CD4-positive, CD25-positive, alpha-beta regulatory T cell (primary cell): ENCODE measurements at places on chromosomes 11 and 22. TPM values are rescaled to one million over a fixed set of nuclear protein-coding genes. Genes with fewer than 3 reads are reported as not detected.

OR52E4 gene
- not detected for polyA plus RNA-seq

KCNJ5 gene
- not detected for polyA plus RNA-seq

ART5 gene
- polyA plus RNA-seq = not detected

P2RY2 gene
- polyA plus RNA-seq = not detected

CASP5 gene
- polyA plus RNA-seq = 0.24 TPM

KMT2A gene
- polyA plus RNA-seq = 17.9 TPM

ASCL3 gene
- not detected for polyA plus RNA-seq

ARHGAP20 gene
- not detected for polyA plus RNA-seq

JHY gene
- polyA plus RNA-seq = 1.5 TPM

ZP1 gene
- polyA plus RNA-seq = not detected

IL18BP gene
- 12.1 TPM for polyA plus RNA-seq

SYNGR1 gene
- 0.25 TPM for polyA plus RNA-seq
